Effector CD4-positive, alpha-beta T cell (primary cell): ENCODE measurements at places on chromosomes 5 and 9.

DNA sequence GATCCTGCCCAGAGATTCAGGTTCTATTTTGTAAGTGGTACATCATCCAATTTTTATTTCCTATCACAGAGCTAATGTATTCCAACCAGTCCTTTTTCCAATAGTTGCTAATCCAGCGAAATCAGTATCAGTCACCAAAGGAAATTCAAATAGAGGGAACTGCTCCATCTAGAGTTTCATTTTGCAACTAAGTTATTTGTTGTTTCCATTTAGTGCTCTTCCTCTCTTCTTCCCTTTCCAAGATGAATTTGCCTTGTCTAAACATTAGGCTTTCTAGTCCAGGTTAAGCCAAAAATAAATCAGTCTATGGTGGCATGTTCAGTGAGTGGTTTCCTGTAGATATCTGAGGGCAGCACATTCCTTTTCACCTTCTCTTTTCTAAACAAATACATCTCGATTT is 79.8 kb upstream of the SPATA31D4 start:
- no peak for DNase-seq

- no peak for DNase-seq
Measured at GRCh38 chr5:116953251-116953930, 378.8 kb upstream of the SEMA6A start.

GRCh38 chr9:98709968-98710965 is 1.5 kb upstream of the GABBR2 start:
- no peak for DNase-seq

DNA sequence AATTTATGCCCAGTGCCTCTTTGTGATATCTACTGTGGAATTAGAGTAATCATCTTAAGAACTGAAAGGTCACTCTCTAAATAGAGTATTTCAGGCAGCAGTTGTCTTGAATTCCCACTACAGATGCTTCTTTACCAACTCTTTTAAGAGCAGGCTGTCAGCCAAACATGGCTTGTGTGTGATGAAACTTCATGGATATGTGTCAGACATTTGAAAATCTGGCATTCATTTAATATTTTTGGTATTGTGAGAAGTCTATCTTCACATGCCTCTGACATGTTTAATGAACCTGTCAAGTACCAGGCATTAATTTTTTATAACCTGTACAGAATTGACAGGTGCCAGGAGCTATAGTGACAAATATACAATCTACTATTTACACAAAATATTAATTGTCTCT is 318.6 kb downstream of the CDH9 start:
- DNase-seq: no peak

GRCh38 chr5:53025487-53025886 is 36.3 kb downstream of the ITGA2 start:
- DNase-seq: no peak

GRCh38 chr9:92963831-92964606 is 16.7 kb downstream of the FGD3 start:
- DNase-seq: peak; percentile 70

GRCh38 chr5:102975457-102976182 is 144.3 kb downstream of the GIN1 start:
- no peak for DNase-seq

GRCh38 chr9:130399768-130400167 is 45.0 kb upstream of the ASS1 start:
- no peak for DNase-seq

GRCh38 chr5:157109744-157110143 is 900 bp upstream of the HAVCR2 start:
- no peak for DNase-seq

DNA sequence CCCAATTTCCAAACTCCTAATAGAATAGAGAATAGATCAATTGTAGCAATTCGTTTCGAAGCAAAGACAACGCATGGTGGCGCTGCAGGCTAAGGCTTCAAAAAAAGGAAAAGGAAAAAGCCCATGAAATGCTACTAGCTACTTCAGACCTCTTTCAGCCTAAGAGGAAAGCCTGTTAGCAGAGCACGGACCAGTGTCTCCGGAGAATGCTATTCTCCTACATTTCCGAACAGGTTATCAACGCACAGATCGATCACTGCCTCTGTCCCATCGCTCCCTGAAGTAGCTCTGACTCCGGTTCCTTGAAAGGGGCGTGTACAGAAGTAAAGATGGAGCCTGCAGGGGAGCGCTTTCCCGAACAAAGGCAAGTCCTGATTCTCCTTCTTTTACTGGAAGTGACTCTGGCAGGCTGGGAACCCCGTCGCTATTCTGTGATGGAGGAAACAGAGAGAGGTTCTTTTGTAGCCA is at the start of gene PCDHB15:
TSS of gene PCDHB15 (plus strand) at position 146 of the 468 bp plus-strand sequence. CDS start at position 330, 184 bp downstream.
- DNase-seq: no peak

- DNase-seq: no peak
Measured at GRCh38 chr9:127177665-127178265, 55.3 kb upstream of the ANGPTL2 start.

DNA sequence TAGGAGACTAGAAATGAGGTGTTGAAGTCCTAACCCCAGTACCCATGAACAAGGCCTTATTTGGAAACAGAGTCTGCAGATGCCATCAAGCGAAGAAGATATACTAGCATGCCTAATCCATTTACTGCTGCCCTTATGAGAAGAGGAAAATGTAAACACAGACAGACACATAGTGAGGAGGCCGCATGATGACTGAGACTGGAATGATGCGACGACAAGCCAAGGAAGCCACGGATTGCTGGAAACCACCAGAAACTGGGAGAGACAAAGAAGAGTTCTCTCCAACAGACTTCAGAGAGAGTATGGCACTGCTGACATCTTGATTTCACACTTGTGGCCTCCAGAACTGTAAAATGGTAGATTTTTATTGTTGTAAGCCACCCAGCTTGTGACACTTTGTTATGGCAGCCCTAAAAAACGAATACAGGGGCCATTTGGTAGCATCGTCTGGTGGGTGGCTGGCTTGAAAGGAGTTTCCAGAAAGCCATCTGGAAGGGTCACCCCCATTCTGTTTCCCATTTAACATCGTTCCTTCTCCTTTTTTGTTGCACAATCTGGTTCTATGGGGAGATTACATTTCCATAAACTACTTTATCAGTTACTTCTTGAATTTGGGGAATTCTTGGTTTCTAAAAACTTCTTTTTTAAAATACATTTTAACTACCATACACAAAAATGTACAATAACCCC is 193.1 kb downstream of the HSD17B3 start:
- no peak for DNase-seq

DNA sequence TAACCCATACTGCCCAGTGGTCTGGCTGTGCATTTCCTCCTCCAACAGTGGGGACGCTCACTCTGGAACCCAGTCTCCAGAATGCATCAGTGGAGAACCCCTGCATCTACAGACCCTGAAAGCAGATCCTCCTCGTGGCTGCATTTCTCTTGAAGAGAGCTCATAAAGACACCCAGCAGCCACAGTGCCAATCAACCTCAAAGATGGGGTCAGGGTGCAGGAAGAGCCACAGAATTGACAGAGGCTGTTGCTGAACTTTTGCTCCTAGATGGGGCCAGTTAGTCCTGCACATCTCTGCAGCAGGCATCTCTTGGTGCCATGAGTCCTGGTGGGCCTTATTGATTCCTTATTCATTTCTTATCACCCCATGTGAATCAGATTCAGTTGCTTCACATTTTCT is 39.6 kb downstream of the ADRB2 start:
- no peak for DNase-seq
